ENCODE measurements at places on chromosomes 4 and X.

DNA sequence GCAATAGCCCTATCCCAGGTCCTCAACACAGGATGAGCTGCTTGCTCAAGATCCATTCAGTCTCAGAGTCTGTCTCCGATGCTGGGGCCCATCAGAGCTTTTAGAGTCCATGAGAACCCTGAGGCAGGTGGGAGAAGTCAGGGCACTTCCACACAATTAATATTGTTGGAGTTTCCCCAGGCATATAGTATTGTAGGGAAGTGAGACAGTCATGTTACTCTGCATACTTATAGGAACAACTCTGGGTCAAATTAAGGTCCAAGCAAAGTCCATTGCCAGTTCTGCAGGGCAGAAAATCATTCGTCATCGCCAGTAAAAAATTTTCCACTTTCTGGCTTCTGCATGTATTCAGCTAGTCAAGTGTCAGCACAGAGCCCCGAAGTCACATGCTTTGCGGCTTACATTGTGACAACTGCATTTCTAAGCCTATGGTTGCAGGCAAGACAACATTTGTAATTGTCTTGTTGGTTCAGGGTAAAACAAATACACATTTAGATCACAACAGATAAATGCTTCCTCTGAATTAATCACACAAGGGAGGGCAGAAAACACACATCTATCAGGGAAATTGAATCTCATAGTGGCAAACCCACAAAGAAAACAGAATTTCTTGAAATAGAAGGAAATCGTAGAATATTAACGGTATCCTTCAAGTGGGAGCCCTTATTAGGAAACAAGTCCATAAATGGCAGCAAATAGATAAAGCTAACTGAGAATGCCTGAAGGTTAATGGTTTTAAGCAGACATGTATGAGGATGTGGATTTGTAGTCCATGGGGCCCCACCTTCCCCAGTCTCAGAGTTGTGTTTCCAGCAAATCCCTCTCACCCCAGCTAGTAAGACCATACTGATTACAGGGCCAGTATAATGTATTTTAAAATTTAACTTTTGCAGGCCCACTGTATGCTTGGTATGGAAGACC, 412.1 kb upstream of the RASGEF1B start:
- no peak for DNase-seq

- DNase-seq: no peak
Observed at GRCh38 chr4:89599026-89599425, 237.9 kb downstream of the SNCA start.

GRCh38 chr4:182800216-182800515, 117.0 kb downstream of the DCTD start:
- no peak for DNase-seq

DNA sequence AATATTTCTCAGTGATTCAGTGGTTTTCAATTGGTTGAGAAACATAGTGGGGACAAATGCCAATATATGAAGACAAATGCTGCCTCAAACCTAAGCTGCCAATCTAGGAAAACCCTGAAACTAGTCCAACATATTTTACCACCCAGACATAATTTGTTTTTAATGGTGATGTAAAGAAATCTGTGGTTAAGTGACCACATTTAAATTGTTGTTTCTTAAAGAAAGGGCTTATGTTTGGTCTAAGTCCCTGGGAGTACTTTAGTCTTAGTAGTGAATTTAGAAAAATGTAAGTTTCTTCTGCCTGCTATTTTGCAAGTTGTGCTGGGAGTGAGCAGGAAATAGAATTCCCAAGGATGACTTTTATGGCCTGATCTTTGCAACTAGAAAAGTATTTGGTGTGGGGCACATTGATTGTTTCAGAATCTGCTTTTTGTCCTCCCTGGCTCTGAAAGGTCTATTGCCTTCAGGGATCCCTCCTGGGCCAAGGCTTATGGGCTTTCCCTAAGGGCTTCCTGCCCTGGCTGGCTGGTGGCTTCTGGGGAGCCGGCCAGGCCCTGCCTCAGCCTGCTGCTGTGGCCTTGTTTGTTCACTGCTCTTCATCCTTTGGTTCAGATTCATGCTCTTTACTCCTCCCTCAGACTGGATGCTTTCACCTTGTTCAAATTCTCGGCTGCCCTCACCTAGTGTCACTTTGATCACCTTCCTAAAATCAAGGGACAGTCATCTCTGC, 169.8 kb upstream of the JADE1 start:
- no peak for DNase-seq

DNA sequence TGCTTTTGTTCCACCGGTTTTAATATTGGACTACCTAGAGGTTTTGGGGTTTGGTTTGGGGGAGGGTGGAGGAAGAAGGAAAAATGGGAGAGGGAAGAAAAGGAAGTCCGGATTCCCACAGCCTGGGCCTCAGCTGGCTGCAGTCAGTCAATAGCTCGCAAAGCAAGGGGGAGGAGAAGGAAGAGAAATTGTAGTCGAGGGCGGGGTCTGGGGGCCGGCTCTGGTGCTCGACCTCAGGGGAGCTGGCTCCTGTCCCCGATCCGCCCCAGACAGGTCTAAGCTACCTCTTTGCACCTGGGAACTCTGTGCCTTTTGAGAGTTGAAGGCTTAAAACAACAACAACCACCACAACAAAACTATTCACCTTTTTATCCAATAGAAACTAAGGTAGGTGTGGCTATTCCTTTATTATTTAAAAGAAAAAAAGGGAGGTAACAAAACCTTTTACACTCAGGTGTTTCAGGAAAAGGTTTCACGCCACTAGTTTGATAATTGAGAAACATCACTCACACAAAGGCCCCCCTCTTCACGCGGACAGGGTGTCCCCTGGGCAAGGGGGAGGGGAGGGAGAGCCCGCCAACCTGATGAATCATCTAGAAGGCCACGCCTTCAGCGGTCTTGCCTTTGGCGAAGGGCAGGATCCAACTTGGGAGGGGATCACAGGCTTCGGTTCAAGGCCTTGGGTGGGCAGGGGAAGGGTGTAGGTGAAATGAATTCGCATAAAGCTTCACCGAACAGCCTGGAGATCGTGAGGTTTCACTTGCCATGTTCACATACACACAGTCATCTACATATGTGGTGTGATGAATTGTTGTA, 1.6 kb upstream of the LNX1 start:
- no peak for DNase-seq

GRCh38 chr4:14871676-14872430, 130.4 kb upstream of the CPEB2 start:
- DNase-seq: no peak

DNA sequence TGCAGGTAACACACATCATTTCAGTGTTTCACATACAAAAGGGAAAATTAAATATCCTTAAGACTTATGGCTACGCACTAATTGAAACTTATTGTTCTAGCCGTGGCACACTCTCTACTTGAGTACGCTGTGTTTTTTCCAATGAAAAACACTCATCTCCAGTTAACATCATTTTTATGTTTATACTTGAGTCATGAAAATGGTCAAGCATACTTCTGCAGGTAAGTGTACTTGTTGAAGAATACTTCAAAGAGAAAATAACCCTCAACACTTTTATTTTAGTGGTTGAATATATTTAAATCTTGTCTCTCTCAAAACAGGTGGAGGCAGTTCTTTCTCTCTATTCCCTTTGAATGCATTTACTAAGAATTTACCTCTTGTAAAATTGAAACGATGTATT, 538.7 kb upstream of the PCDH7 start:
- no peak for DNase-seq

DNA sequence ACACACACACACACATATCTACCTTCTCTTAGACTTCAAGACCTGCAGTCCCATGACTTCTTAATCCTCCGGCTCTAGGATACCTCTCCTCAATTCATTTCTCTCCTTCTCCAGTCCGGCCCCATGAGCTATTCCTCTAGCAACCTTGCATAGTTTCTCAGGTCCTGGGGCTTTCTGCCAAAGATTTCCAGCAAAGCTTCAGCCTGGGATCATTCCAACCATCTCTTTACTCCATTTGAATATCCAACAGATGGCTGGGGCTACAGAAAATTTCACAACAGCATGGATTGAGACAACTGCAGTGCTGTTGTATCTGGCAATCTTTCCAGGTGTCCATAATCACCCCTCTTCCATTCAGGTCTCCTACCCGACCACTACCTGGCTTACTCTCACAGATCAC, 184.1 kb downstream of the DCHS2 start:
- no peak for DNase-seq

DNA sequence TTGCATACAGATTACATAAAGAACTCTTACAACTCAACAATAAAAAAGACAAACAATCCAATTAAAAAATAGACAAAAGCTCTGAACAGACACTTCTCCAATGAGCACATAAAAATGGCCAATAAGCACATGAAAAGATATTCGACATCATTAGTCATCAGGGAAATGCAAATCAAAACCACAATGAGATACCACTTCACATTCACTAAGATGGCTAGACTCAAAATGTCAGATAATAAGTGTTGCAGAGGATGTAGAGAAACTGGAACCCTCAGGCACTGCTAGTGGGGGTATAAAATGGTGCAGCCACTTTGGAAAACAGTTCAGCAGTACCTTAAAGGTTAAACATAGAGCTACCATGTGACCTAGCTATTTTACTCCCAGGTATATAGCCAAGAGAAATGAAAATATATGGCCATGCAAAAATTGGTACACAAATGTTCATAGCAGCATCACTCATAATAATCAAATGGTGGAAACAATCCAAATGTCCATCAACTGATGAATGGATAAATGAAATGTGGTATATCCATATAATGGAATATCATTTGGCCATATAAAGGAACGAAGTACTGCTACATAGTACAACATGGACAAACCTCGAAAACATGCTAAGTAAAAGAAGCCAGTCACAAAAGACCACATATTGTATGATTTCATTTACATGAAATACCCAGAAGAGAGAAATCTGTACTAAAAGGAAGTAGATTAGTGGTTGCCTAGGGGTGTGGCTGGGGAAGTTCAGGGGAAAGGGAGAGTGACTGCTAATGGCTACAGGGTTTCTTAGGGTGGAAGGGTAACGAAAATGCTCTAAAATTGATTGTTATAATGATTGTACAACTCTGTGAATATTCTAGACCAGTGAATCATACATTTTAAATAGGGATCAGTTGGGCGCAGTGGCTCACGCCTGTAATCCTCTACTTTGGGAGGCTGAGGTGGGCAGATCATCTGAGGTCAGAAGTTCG, 29.4 kb downstream of the SASH3 start:
- no peak for DNase-seq

DNA sequence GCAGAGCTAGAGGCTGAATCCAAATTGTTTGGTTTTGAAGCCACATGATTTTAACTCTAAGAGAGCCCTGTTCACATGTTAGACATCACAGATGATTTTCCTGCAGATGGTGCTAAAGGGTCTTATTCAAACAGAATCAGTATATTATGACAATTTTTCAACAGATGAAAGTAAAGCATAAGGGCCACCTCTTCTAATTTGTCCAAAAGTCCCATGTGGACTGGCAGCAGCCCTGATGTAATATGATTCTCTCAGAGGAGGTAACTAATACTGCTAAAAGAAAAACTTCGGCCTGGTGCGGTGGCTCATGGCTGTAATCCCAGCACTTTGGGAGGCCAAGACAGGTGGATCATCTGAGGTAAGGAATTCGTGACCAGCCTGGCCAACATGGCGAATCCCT, 26.0 kb upstream of the SETD7 start:
- DNase-seq: no peak

GRCh38 chrX:132171881-132172280, 44.1 kb upstream of the FRMD7 start:
- DNase-seq: no peak

- DNase-seq: no peak
Observed at GRCh38 chr4:149247164-149247563, 568.5 kb downstream of the IQCM start.

- no peak for DNase-seq
Observed at GRCh38 chrX:76172325-76172893, 453 bp upstream of the PBDC1 start.

DNA sequence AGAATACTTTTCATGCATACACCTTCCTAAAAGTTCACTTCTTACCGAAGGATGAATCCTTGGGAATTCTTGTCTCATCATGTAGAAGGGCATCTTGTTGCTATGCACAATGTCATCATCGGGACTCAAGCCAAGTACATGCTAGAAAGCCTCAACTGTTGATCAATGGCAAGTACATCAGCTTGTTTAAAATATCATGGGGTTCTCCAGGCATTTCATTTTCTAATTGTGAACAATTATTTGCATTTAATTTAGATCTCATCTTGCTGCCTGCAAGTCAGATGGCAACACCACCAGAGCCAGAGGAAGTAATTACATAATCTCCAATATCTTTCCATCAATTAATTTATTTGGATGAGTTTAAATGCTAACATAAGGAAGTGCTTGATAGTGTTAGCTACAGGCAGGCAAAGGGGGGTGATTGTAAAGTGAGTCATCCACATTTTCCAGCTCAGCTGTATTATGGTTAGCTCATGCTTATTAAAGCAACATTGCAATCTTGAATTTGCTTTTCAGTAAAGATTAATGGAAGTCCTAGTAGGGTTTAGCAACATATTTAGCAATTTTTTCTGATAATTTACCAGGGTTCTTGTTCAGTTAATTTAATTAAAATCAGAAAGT, 356.5 kb downstream of the CBLL2 start:
- no peak for DNase-seq

DNA sequence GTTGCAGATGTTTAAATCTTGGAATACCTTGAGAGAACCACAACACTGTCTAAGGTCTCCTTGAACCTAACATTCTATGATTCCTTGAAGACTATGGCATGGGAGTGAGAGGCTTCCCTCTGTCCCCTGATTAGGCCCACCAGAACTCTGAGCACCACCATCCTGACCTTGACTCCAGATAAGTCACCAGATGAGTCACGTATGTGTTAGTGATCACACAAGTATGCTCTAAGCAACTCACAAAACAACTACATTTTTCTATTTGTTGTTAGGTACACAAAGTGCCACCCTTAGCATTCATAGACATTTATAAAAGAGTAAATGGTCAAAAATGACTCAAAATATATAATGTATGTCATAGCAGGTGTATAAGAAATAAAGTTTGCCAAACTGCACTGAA, 252.9 kb upstream of the CXXC4 start:
- no peak for DNase-seq

GRCh38 chr4:180925805-180926204, 1317.4 kb upstream of the TENM3 start:
- no peak for DNase-seq

DNA sequence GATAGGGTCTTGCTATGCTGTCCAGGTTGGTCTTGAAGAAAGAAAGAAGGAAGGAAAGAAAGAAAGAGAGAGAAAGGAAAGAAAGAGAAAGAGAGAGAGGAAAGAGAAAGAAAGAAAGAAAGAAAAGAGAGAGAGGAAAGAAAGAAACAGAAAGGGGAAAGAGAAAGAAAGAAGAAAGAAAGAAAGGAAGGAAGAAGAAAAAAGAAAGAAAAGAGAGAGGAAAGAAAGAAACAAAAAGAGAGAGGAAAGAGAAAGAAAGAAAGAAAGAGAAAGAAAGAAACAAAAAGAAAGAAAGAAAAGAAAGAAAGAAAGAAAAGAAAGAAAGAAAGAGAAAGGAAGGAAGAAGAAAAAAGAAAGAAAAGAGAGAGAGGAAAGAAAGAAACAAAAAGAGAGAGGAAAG, 95.8 kb upstream of the SHOX start:
- DNase-seq: no peak

DNA sequence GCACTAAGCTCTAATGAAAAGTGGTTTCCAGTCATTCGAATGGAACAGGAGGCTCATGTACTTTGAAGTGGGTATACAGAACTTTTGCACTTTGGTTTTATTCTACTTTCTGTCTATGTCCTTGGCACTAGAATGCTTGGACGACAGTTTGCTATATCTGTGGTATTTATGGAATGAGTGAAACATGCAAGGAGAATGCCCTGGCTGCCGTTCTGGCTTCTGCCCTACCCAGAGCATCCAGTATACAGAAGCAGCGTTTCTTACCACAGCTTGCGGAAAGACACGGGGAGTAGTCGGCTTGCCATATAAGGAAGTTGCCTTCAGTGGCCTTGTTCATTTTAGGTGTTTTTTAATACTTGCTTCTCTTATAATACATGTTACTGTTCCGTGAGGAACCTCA, 98.0 kb downstream of the TBL1X start:
- no peak for DNase-seq

GRCh38 chr4:41095973-41096372, 118.4 kb downstream of the APBB2 start:
- DNase-seq: no peak

Measured in vagina (tissue), 2 donors.